Activated CD4-positive, alpha-beta memory T cell treated with anti-CD3 and anti-CD28 coated beads for 36 hours (primary cell): ENCODE measurements at places on chromosomes 7 and 10. TPM values are rescaled to one million over a fixed set of nuclear protein-coding genes. Genes with fewer than 3 reads are reported as not detected.

TAF5 gene
- total RNA-seq, result 12.9 TPM

MBL2 gene
- total RNA-seq, result not detected

MNX1 gene
- total RNA-seq, result not detected

RBM48 gene
- 14.0 TPM for total RNA-seq

TRPV5 gene
- total RNA-seq, result not detected

DNA sequence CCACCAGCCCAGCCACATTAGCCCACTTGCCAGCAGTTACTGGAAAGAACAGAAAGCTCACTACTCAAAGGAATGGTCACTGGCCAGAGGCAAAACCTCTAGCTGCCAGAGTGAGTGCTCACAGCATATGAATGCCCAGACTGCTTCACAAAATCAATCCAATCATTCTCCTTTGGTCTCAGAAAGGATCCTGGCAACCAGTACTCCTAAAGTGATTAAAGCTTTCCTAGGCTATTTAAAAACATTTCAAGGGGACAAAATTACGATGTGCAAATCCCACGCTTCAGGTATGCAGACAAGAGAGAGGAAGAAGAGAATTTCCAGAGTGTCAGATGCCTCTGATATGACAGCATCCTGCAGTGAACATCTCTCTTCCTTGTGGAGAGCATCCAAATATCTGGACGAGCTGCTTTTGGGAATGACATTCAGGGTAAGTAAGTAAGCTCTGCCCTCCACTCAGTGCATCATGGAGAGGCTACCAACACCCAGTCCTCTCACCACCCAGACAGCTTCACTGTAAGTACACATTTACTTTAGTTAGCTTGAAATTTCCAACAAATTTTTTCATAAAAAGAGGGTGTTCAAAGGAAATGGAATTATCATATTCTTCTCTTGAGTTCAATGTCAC lies 25.1 kb downstream of the ICA1 start:
- DNase-seq, result no peak

DNA sequence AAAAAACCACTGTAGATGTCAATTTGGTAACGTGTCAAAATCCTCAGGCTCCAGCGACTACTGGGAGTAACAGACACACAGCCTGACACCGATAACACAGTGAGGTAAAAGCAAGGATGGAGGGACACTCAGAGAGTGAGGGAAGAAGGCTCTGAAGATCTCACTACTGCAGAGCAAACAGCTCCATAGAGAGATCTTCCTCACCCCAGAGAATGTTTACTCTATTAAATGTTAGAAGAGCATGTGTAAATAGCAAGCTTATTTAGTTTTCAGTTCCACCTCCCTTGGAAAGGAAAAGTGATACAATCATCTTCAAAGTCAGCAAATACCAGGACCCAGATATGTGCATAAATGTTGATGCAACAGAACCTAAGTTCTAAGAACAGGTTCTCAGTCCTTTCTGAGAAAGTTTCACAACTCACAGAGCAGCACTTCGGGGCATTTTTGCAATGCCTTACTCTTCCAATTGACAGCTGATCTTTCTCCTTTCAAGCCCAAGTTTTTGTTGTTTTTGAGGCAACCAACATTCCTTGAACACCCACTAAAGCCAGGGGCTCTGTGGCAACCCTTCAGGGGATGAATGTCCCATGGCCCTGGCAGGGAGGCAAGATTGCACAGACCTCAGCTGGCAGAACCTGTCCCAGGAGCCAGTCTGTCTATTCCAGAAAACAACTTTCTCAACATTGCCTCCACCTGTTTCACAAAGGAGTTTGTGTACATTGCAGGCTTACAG lies 177.4 kb downstream of the SFMBT2 start:
- DNase-seq, result no peak

DNA sequence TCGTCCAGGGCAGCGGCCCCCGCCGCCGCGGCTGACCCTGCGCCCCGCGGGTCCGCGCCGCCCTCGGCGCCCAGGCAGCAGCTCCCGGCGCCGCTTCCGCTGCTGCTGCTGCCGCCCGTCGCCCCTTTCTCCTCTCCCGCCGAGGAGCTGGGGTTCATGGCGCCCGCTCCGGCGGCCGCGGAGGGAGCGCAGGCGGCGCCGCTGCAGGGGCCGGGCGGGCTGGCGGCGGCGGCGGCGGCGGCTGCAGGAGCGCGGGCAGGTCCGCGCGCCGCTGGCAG lies 286 bp downstream of the DGKI start:
- DNase-seq, result no peak

GRCh38 chr7:26438078-26438477 lies 146.4 kb downstream of the SNX10 start:
- DNase-seq, result no peak

DNA sequence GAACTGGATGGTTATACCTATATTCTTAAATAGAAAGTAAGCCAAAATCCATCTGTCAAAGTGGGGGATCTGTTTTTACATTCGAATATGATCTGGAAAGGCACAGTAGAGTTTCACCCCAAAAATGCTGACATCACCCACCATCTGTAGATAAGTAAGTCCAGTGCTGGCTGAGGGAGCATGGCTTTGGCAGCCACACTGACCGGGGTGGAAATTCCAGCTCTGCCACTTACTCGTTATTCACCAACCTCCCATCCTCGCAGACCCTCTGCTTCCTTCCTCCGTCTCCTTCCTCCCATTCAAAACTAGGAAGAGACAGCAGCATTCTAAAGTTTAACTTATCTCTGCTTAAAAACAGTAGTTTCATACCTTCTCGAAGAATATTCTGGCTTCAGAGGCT lies 84.9 kb upstream of the GATA3 start:
- no peak for DNase-seq

DNA sequence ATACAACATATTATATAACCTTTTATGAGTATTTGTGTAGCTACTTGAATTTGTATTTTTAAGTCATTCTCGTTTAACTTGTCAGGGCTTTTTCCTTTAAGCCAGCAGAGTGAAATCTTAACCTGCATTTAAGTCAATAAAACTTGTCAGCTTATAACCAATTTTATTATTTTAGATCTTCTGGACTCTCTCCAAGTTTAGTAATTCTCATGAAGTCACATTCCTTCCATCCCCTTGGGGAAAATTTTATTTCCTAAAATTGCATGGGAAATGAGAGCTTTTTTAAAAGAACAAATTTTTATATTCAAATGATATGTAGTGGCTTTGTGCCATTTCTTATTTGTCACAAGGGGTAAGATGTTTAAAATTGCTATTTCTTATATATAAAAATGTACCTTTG lies 74.0 kb downstream of the SEPTIN7 start:
- DNase-seq, result no peak

DNA sequence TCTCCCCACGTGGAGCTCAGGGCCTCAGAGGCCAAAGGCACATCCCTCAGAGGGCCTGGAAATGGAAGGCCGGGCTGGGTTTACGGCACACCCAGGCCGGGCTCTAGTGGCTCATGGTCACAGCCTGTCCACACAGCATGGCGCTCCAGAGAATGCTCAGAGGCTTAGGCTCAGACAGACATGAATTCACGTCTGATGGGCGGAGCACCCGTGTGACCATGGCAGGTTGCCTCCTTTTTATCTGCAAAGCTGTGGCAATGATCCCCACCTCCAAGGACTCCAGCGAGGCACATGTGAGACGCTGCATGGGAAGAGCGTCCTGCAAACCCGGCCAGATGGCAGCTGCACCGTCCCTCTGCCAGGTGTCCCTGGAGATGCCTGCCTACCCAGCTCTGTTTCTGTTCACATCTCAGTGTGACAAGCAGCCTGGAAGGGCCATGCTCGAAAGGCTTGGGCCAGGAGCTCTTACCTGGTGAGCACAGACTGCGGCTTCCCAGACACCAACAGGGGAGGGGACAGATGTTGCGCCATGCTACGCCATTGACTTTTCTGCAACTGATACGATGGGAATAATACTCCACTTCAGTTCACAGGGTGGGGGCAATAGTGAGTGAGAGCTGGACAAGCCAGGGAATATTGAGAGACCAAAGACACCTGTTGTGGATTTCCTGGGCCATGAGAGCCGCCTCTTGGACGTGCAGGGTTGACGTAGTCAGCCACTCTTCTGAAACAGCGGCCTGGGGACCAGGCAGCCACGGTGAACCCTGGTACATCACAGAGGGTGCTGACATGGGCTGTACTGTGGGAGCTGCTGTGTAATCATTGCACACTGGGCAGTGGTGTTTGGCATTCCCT lies 34.4 kb upstream of the FAM20C start:
- DNase-seq, result no peak

DNA sequence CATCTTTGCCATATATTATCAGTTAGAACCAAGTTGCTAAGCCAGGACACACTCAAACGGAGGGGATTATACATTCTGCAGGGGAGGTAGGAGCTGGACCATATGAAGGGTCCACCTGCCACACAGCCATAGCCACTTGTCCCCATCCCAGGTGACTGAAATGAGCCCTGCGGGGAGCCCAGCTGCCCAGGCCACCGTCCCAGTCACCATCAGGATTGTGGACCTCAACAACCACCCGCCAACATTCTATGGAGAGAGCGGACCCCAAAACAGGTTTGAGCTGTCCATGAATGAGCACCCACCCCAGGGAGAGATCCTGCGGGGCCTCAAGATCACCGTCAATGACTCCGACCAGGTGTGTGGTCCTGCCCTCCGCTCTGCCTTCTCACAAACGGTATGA lies 13.7 kb downstream of the CDHR1 start:
- DNase-seq, result no peak

- DNase-seq, result no peak
Measured at GRCh38 chr10:119426699-119427098, 115.8 kb downstream of the RGS10 start.

GRCh38 chr10:88553116-88553752 lies 29.9 kb downstream of the RNLS start:
- peak; percentile 49 for DNase-seq

DNA sequence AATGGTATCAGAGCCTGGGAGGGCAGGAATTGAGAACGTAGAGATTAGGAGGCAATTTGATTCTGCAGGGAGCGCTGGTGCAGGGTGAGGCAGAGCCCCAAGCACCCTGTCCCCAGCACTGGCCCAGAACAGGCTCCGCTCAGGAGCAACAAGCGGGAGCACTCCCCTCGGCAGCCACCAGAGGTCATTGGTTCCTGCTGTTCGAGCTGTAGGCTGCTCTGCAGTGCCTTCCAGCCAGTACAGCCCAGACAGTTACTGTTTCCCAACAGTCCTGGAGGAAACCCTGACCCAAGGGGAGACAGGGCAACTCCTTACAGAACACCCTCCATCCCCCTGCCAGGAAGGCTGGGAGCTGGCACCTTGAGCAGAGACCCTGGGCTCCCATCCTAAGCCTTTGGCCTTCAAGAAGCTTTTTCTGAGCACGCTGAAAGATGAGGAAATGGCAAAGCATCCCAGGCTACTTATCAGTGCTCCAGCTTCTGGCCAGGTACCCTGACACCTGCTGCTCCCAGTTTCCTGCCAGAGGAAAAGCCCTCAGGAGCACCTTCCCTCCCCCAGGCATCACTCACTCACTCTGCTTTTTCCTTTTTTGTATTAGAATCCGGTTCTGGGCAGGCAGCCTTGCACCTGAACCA lies 71.2 kb upstream of the EFCAB10 start:
- peak; percentile 75 for DNase-seq

DNA sequence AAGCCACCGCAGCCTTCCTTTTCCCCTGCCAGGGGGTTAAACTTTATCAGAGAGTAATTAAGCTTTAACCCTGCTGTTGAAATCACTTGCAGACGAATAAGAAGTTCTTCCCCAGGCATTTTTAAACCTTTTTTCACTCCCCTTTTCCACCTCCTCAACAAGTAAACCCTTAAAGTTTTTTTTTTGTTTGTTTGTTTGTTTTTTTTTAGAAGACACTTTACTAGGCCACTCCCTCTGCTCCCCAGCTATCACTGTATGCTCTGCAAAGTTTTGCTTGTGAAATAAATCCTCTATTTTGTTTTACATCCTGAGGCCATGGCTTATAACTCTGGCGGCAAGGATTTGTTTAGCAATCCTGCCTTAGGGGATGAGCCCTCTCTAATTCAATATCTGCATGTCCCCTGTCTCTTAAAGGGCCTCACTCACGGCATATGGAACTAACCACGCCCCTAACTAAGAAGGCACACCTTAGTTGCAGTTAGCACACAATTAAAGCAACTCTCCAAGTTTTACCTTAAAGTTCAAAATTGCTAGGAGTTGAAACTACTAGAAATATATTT lies 1354.7 kb upstream of the LRRTM3 start:
- no peak for DNase-seq

DNA sequence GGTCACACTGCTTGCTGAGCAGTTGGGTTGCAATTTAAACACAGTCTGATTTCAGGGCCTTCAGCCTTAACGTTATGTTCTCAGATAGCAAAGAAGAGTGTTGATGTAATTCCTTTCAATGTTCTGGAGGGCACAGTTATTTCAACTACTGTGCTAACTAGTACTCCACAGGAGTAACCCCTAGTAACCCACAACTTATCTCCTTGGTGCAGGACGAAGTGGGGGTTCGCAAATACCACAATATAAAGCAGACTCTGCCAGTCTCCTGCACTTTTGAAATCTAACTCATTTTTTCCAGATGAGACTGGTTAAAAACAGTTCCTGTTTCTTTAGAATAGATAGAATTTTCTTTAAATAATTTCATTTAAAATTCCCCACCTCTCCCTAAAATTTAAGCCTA lies 47.1 kb upstream of the NCAPG2 start:
- no peak for DNase-seq

DNA sequence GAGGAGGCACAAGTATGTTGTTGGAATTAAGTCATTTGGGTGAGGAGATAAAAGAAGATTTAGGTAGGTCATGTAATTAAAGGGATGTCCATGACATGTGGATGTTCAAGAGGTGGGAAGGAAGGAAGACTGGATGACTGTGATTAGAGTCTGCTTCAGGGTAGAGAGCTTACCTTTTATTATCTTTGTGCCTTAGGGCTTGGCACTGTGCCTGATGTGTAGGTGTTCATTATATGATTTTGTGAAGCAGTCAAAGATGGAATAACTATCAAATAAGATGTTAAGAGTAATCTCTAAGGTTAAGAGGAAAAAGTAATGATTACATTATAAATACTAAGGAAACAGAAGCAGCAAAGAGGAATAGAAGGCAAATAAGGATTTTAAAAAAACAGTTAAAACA lies 97.8 kb downstream of the CDK14 start:
- DNase-seq, result no peak

- DNase-seq, result no peak
Measured at GRCh38 chr7:1928645-1929348, 258.7 kb downstream of the ELFN1 start.

DNA sequence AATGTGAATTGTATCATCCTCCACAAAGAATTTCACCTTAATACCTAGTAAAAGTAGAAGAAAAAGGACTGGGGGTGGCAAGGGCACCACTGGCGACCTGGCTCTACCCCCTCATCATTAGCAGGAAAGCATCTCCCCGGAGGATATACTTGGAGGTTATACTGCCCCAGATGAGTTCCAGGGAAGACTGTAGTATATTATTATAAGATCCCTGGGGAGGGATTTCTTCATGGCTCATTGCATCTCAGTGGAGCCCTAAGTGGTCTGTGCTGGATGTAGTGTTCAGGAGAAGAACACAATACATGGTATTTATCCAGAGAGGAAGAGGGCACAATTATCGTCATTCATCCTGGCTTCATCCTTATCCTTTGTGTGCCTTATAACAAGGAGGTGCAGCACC lies 14.2 kb upstream of the DYNC1I1 start:
- no peak for DNase-seq
